ENCODE measurements at places on chromosomes 2 and 18.

DNA sequence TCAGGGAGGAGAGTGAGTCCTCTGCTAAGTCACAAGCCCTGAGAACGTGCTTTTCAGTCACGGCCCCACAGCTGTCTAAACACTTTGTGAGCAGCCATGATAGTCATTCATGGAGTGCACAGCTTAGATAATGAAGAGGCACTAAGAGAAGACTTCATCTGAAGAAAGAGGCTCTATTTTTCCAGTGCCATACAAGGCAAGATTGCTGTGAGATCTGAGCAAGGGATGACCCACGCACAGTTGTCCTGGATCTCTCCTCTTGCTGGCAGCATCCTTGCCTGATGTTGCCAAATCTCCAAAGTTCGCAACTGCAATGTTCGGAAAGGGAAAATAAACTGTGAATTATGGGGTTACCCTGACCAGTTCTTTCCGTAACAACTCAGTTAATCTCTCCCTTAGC lies 418.7 kb downstream of the MEIS1 start:
- DNase-seq, result no peak

GRCh38 chr2:100632759-100633158 lies 70.0 kb downstream of the PDCL3 start:
- no peak for DNase-seq

DNA sequence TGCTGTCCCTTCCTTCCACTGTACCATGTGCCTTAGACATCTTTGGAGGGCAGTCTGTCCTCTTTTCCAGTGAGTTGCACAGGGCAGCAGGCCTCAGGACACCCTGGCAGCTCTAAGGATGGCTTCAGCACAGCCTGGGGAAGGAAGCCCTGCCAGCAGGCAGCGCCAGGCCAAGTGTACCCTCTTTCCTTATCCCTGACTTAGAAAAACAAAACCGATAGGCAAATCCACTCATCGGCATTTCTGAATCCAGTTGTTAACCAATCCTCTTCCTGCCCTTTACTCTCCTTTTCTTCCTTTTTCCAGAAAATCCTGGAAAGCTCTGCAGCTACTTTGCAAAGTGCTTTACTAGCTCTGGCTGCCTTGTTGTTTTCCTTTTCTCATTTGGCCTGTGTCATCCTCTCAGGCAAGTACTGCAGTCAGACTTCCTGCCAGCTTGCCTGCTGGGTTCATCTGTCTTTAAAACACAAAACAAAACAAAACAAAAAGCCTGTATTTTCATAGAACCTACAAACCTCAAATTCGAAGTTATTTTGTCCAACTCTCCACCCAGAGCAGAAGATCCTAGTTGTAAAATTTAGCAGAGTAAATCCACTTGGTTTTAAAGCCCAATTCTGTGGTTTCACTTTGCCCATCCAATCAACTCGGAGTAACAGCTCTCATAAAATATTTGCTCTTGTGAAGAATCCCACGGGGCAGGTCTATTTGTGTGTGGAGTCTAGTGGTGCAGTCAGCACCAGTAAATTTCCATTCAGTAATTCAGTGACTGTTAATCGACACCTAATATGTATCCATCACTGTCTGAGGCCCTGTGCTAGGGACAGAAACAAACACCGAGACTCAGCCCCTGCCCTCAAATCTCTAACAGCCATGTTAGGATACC lies 45.2 kb downstream of the PCBP1 start:
- DNase-seq, result peak; percentile 59

DNA sequence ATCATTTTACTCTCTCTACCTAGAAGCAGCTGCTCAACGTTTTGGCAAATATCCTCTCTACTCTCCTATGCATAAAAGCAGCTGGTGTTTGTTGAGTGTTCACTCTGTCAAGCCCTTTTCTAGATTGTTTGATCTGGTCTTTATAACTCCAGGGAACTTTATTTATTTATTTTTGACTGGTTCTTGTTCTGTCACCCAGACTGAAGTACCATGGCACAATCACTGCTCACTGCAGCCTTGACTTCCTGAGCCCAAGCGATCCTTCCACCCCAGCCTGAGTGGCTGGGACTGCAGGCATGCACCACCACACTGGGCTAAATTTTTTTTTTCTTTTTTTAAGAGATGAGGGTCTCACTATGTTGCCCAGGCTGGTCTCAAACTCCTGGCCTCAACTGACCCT lies 12.7 kb downstream of the CATIP start:
- no peak for DNase-seq

DNA sequence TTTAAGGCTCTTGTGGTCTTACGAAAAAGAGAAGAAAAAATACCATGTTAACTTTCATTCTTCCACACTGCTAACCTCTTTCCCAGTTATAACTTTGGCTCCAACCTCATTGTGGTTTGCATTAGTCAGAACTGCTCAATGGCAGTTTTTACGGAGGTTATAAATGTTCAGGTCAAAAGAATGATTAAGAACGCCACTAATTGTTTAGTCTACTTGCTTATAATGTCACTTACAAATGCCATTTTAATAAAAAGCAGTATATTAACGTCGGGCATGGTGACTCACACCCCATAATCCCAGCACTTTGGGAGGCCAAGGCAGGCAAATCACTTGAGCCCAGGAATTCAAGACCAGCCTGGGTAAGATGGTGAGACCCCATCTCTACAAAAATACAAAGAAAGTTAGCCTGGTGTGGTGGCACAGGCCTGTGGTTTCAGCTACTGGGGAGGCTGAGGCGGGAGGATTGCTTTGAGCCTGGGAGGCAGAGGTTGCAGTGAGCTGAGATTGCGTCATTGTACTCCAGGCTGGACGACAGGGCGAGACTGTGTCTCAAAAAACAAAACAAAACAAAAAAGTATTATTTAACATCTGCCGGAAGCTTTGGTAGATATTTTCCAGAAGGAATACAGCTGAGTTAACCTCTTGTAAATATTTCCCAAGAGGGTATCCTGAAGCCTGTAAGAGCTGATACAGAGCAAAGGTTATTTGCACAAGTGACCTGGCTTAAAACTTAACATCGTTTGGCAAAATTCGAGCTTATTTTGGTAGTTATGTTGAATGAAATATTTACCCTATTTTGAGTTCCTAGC lies 5.1 kb downstream of the AGPS start:
- DNase-seq, result no peak

GRCh38 chr2:81195774-81196382 lies 891.3 kb upstream of the LRRTM1 start:
- DNase-seq, result no peak

- DNase-seq, result no peak
Observed at GRCh38 chr2:70515938-70516337, 37.7 kb downstream of the TGFA start.

DNA sequence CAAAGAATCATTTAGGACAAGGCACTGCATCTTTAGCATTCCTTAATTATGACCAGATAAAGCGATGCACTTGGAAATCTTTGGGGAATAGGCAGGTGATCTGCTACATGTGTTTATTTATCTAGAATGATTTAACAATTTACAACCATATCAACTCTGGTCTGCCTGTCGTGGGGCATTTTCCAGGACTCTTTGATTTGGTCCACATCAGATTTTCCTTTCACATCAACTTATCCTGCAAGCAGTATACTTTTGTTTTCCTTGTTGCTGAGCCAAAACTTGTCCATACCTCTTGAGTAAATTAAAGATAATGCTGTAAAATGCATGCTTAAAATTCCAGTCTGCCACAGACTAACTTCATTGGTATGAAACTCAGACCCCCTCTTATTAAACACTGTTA lies 312.4 kb upstream of the TCF4 start:
- DNase-seq, result no peak

DNA sequence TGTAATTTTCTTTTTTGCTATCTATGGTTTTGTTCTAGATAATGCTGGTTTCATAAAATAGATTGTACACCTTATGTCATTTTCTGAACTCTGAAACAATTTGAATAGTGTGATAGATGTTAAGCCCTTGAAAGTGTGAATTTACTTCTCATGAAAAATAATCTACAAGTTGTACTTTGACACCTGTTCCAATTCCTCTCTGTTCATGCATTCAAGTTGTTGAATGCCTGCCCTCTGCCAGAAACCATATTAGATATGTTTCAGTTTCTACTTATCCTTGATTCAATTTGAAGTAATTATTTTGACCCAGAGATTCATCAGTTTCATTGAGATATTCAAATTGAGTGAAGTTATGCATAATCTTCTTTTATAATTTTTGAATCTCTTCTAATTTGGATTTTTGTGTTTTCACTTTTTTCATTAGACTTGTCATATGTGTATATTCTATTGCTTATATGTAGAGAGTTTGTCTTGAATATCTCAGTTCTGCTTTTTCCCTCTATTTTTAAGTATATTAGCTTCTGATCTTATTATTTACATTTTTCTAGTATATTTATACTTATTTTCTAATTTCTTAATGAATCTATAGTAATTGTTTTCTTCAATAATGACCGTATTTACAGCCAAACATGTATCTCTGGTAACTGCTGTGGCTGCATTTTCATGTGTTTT lies 143.3 kb upstream of the TACR1 start:
- DNase-seq, result peak; percentile 6

- no peak for DNase-seq
Observed at GRCh38 chr2:122955776-122956175, 1069.3 kb upstream of the CNTNAP5 start.

DNA sequence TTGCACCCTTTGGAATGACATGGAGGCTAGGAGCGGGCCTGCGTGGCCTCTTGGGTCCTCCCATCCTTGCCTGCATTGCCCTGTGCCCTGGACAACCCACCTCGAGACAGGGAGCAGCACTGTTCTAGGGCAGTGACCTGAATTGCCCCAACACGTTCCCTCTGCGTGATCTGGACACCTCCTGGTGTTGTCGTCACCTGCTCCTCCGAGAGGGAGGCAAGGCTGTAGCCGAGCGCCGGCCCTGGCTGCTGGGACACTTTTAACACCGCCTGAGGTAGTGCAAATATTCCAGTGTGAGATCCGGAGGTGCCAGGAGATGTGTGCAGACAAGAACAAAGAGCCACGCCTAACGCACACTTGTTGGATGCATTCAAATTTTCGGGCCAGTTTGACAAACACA lies 131.5 kb downstream of the SMAD7 start:
- no peak for DNase-seq

DNA sequence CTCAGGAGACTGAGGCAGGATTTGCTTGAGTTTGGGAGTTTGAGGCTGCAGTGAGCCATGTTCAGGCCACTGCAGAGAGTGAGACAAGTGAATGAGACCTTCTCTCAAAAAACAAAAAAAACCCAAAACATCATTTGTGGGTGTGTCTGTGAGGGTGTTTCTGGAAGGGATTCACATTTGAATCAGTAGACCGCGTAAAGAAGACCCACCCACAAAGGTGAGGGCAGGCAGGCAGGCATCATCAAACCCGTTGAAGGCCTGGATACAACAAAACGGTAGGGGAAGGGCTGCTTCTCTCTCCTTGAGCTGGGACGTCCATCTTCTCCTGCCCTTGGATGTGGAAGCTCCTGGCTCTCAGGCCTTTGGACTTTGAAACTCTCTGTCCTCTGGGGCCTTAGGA lies 25.4 kb downstream of the CDKL4 start:
- DNase-seq, result no peak

GRCh38 chr2:37871456-37872191 lies 53.5 kb upstream of the RMDN2 start:
- DNase-seq, result peak; percentile 51

DNA sequence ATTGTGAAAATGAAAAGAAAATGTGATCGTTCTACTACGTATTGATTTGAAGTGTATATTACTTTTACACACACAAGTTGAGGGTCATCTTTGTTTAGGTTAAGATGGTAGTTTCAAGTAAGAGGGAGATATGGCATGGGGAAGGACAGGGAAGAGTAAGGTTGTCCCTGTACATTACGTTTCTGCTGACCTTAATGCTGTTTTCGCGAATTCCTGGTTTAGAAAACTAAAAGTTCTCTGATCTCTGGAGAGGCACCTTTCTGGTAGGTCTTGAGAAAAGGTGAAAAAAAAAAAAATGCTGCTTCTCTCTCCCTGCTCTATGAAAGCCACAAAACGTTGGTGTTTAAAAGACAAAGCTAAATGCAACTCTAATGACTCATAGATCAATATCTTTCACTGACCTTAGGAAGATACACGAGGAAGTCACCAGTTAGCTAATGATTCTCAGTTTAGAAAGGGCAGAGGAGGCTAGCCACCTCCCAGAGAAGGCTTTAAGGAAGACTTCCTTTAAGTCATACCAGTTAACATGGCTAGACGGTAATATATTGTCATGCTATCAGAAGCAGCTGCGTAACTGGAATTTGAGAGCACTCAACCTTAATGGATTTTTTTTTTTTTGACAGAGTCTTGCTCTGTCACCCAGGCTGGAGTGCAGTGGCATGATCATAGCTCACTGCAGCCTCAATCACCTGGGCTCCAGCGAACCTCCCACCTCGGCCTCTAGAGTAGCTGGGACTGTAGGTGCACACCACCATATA lies 13.2 kb downstream of the TXNDC2 start:
- DNase-seq, result peak; percentile 21

DNA sequence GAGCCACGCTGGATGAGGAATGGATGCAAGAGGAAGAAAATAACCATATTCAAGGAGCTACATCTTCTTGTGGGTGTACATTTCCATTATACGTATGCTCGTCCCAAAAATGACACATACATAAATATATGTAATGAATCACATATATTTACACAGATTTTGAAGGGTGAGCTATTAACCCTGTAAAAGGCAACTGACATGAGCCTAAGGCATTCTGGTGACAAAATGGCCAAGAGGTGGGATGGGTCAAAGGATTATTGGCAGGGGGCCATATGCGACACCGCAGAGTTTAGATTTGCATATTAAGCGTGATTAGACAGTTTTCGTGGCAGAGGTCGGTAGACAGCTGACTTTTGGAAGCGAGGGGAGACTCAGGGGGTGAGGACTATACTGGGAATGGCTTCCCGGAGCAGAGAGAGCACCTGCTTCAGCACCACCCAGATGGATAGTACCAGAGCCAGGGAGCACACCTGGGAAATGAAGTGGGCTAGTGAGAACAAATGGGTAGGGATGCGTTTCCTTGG lies 431 bp upstream of the CNRIP1 start:
- DNase-seq, result no peak

DNA sequence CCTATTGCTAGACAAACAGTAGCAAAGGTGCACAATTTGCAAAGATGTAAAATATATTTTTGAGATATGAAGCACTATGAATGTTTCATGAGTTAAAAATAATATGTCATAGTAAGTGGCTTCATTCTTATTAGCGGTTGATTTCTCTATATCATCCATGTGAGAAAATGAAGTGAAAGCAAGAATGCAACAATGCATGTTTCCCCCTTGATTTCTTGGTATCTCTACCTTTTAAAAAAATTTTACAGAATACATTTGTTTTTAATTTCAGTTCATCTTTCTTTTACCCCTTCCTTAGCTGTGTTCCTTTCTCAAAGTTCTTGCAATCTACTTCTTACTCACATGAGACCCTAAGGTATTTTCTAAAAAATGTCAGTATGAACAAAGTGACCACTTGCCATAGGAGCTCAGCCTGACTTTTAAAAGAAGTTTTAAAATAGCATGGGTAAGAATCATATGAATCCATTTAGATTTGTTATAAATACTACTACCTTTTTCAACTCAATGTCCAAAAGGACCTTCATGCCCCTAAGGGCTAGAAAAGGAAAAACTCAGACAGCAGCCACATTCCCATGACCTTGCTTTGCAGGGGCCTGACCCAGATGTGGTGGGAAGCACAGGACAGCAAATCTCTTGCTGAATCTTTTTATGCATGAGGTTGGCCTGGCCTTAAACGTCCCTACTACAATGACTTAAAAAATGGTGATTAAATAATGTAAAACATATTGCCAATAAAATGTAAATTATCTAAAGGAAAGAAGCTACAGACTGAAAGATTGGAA lies 14.8 kb upstream of the SLC38A11 start:
- no peak for DNase-seq

- DNase-seq, result no peak
Observed at GRCh38 chr2:71669628-71670429, 216.5 kb downstream of the DYSF start.

Measured in GM13977 (cell line).